ENCODE measurements at places on chromosomes 16 and 17.

DNA sequence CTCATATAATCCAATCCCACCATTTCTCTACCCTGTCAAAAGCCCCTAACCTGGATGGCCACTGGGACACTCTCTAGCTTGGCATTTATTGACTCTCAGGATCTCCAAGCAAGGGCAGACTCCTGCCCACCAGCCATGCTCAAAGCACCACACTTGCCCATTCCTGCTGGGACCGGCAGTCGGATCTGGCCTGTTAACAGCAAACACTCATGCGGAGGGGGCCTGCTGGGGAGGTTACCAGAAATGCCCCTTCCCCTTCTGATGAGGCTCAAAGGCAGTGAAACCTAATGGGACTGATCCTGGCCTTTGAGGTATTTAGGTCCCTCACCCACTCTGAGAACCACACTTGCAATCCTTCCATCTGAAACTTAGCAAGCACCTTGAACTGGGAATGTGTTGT lies 6.5 kb upstream of the CCL1 start:
- no peak for DNase-seq

DNA sequence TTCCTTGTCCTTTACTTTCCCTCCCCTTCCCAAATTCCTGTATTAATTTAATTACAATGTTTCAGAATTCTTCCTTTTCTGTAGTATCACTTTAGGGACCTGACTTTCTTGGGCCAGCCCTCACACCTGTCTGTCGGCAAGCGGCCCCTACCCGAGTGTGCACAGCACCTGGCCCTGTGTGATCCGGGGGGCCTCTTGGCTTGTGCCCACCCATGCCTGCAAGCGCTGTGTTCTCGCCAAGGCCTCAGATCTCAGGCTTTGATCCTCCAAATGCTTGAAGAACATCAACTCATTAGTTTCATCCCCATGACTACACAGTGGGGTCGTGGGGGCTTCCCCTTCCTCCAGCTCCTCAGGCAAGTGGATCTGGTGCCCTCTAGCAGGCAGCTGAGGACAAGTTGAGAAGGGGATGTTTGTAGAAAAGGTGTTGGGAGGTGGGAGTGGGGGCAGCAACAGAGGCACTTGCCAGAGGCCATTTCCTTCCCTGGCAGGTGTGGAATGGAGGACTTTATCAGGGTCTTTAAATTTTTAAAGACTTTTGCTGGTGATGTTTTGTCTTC lies 15.7 kb upstream of the CDH3 start:
- no peak for DNase-seq

GRCh38 chr17:80798595-80799537 lies 192.8 kb upstream of the CHMP6 start:
- DNase-seq, result no peak

DNA sequence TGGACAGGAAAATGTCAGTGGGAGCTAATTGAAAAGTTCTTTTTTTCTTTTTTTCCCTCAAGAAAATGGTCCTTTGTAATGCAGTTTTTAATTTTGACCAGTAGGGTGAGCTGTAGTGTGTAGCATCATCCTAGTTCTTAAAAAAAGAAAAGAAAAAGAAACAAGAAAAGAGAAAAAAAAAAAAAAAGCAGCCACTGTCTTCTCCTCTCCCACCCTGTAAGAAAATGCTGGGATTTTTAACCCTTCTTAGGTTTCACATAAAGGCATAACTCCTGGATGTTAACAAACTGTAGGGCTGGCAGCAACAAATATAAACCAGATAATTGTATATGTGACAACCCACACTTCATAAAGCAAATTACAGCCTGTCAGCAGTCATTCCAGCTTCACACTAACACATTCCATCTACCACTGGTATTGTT lies 78.1 kb downstream of the SKAP1 start:
- no peak for DNase-seq

DNA sequence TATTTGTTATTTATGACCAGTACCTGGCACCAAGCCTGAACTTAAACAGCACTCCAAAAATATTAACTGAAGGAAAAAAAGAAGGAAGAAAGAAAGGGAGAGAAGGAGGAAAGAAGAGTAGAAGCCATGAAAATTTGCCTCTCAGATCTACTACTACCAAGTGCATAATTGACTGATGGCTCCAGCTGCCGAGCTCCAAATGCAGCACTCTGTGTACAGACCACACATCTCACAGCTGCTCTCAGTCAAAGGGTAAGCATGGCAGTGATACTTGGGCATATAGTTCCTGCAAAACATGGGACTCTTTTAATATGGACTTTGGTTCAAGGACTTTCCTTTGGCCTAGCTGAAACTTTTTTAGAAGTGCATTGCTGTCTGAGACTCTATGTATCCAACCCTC lies 44.0 kb upstream of the NOG start:
- no peak for DNase-seq

- no peak for DNase-seq
Observed at GRCh38 chr17:75564195-75564594, 23.4 kb upstream of the MYO15B start.

DNA sequence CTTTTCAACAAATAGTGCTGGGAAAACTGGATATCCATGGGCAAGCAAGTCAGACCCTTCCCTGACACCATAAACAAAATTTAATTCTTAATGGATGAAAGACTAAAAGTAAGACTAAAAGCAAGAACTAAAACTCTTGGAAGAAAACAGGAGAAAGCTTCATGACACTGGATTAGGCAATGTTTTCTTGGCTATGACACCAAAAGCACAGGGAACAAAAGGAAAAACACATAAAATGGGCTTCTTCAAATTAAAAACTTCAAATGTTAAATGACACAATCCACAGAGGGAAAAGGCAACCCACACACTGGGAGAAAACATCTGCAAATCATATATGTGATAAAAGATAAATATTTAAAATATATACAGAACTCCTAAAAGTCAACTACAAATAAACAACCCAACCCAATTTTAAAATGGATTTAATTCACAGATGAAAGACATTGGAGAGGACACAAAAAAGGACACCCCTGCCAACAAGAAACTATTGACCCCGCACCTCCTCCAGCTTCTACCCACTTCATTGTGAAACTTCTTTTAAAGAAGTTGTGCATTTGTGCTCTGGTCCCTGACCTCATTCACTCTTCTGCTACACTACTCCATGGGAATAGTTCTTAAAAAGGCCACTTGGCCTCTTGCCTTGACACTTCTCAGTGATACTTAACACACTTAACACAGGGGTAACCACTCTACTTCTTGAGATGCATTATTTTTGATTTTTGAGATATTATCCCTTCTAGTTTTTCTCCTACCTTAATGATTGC lies 80.3 kb downstream of the TRIM37 start:
- no peak for DNase-seq

DNA sequence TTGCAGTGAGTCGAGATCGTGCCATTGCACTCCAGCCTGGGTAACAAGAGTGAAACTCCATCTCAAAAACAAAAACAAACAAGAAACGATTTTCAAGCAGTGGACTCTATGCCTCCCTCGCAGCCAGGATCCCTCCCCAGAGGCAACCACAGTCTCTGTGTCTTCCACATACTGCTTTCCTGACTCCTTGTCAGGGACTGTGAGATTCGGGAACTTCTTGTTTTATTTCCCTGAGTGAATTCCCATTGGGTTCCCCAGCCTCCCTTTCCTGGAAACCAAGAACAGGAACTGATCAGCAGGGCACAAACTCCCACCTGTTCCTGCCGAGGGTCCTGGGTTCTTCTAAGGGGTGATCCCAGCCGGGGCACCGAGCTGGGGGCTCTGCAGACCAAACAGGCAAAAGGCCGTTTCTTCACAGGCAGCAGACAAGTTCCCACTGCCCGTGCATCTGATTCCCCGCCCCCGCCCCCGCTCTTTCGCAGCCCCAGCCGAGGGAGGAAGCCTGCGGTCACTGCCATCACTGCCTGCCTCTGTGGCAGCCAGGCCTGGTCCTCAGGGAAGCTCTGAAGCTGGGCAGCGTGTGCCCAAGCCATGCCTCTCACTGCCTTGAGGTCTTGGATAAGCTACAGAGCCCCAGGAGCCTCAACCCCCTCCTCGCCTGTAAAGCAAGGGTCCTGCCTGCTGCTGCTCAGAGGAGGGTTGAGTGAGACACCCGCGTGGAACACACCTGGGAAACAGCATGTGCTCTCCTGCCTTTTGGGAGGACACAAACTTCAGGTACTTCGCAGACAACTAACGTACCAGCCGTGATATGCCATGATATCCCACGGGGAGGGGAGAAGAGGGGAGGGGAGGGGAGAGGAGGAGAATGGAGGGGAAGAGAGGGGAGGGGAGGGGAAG lies 5.5 kb upstream of the PIEZO1 start:
- no peak for DNase-seq

DNA sequence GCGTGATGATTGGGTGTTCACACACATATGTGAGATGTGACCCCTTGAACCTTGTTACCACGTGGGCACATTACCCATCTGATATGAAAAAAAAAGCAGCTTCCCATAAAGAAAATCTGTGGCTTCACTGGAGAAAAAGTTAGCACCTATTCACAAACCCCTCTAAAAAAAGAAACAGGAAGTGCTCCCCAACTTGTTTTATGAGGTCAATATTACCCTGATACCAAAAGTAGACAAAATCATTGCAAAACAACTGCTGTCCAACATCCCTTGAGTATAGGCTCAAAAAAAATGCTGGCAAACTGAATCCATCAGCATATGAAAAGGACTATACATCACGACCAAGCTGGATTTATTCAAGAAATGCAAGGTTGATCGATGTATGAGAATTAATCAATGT lies 99.7 kb upstream of the RBL2 start:
- no peak for DNase-seq

GRCh38 chr17:73683771-73684170 lies 39.5 kb upstream of the SDK2 start:
- DNase-seq, result no peak

- DNase-seq, result no peak
Observed at GRCh38 chr16:2825906-2826305, 4.2 kb upstream of the ZG16B start.

DNA sequence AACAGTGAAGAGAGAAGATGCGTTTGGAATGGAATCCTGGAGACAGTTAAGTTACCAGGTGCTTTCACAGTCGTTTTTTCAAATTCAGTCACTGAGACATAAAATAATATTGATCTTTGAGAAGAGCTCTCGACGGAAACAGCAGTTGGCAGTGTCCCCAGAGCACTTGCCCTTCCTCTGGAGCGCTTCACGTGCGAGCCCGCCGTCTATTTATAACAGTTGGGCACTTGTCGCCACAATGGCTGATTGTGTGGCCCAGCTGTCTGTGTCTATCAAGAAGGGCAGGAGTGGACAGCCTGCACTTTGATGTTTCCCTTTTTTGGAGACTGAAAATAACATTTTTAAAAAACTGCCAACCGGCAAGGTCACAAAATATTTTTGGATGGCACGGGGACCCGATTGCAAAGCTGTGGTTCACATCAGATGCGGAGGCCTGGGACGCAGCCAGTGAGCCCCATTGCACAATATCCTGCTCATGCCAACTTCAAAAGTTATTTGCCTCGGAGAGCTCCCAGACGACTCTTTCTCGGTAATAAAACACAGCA lies 62.9 kb downstream of the ADCY9 start:
- no peak for DNase-seq

Measured in GM12891 (cell line).